DMS79 (cell line): ENCODE measurements at places on chromosomes 7 and 10.

DNA sequence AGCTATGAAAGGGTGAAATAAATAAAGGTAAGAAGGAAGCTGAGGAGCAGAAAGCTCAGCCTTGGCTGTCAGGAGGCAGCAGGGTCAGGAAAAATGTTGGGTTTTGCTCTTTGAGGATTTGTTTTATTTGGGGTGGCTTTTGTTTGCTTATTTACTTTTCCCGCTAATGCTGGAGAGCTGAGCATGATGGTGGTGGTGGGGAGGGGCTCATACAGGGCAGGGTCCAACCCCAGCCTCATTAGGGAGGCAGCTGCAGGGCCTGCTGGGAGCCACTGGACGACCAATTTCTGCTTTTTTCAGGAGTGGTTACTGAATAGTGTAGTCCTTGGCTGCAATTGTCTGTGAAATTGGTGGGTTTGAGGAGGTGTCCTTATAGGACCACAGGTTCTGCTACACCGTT is 36.3 kb downstream of the CCM2 start:
- no peak for DNase-seq

- DNase-seq, result no peak
These were observed 8.4 kb downstream of the GRB10 start for GRCh38 chr7:50774319-50774718.

DNA sequence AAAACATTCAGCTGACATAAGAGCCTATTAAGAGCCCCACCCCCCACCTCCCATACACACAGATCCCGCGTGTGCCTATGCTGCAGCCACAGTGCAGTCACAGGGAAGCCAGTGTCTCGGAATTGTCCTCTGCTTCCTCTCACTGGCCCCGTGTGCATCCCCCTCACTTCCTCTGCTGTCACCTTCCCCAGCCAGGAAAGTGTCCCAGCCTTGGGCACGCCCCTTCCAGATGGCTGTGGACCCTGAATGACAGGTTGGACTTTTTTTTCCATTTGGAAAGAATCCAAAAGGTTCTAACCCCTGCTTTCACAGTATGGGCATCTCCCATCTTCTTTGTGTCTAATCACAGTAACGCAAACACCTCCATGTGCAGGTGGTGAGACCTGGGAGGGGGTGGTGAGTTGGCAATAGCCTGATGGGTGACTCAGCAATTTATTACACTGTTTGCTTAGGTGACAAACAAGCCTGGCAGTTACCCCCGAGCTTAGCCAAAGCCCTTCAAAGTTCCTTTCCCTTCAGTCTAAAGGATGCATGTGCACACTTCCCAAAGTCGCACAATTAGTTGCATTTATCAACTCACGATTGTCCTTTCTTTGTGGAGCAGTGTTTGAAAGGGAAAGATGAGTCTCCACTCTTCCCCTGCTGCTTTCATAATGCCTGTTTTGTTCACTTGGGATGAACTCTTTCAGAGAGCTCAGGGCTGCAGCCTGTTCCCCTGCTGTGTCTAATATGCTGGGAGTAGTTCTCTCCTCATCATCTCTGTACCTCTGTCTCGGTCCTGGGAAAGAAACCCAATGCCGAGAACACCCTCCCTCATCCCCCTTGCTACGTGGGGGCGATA is 67.5 kb upstream of the EFCAB10 start:
- peak; percentile 74 for DNase-seq

DNA sequence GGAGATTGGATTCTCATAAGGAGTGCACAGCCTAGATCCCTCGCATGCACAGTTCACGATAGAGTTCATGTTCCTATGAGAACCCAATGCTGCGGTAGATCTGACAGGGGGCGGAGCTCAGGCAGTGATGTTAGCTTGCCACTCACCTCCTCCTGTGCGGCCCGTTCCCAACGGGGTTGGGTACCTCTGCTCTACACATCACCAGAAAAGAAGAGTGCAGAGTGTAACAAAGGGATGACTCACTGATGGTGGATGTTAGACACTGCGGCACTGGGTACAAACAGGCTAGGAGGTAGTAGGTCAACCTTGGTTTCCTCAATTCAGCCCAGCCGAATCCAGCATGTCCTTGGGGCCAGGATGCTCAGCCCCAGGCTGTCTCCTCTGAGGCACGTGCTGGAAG is 66.8 kb upstream of the CHST15 start:
- no peak for DNase-seq

GRCh38 chr7:24227068-24227467 is 56.9 kb upstream of the NPY start:
- DNase-seq, result peak; percentile 30

- DNase-seq, result no peak
These were observed 16.3 kb downstream of the CYP3A4 start for GRCh38 chr7:99767662-99768061.

GRCh38 chr7:147400925-147401324 is 1189.6 kb upstream of the C7orf33 start:
- no peak for DNase-seq

- no peak for DNase-seq
These were observed 287.7 kb downstream of the DOCK4 start for GRCh38 chr7:111918461-111918860.

- DNase-seq, result no peak
These were observed 1121.7 kb upstream of the CELF2 start for GRCh38 chr10:9895981-9896380.

DNA sequence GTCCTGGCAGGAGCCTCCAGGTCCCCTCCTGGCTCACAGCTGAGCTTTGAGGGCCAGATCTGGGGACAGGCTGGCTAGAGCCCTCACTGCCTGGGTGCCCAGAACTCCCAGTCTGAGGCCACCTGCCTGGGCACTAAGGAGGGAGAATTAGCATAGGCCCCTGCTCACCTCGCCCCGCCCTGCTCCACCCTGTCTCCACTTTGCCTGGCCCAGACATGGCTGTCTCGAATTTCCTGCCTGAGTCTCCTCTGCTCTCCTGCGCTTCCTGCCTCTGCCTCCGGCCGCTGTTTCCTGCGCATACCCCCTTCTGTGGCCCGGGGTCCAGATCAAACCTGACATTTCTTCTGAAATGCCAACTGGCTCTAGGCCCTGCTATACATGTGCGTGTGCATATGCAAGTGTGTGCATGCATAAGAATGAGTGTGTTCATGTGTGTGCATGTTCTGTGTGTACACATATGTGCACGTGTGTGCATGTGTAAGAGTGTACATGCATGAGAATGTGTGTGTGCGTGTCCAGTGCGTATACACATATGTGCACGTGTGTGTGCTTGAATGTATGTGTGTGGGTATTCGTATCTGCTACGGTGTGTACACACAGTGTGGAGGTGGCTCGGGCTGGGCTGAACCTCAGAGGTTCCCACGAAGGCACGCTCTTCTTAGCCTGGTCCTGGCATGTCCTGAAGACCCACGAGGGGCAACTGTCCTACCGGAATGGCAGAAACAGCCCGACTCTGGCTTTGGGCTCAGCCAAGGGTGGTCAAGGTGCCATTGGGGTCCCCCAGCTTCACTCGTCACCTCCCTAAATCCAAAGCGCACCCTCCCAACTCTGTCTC is 64.9 kb downstream of the MYL10 start:
- DNase-seq, result no peak

DNA sequence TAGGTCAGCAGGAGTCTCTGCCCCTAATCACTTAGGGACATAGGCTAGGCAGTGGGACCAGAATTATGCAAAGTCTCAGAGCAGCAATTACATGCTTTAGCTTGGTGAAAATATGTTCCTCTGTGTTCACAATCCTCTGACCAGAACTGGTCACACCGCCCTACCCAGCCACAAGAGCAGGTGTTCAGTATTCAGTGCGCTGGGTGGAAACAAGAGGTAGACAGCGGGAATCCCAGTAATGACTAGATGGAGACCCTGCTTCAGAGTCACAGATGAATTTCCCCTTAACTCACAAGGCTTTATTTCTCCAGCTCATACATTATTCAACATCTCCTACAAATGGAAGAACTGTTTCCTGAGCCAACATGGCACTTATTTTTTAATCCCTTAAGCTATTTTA is 763.7 kb upstream of the POM121L12 start:
- no peak for DNase-seq

DNA sequence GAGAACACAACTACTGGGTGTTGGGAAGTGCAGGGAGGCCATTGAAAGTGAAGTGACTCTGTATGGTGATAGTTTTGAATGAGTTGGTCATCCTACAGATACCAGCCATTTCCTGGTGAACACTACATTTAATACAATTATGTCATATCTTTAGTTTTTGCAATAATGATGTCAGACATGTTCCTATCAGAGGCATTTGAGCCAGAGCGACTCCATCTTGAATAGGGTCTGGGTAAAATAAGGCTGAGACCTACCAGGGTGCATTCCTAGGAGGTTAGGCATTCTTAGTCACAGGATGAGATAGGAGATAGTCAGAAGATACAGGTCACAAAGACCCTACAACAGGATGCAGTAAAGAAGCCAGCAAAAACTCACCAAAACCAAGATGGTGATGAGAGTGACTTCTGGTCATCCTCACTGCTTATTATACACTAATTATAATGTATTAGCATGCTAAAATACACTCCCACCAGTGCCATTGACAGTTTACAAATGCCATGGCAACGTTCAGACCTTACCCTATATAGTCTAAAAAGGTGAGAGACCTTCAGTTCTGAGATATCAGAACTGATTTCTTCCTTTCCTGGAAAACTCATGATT is 28.2 kb downstream of the ADK start:
- DNase-seq, result no peak

DNA sequence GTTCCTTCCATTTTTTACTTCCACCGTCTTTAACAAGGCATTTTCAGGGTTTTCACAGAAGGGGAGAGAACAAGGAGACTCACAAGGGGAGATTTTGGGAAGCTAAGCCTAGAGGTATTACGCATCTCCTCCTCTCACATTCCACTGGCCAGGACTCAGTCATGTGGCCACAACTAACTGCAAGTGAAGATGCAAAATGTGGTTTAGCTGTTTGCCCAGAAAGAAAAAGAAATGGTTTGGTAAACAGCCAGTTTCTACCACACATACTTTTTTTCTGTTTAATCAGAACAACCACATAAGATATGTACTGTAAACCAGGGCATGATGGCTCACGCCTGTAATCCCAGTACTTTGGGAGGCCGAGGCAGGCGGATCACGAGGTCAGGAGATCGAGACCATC is 21.4 kb upstream of the HELLS start:
- DNase-seq, result no peak

DNA sequence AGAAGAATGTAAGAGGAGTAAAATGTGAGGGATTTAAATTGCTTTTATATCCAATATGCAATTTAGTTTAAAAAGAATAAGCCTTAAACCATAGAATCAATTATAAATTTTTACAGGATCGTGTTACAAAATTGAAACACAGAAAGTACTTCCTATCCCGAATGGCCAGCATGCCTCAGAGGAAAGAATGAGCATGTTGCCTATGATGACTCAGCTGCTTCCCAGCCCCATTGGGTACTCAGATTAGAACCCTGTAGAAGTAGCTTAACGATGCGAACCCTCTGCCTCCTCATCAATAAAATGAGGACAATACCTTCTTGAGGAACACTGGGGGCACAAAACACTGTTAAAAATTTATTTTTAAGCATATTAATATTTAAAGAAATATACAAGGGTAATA is 113.4 kb upstream of the CDK1 start:
- no peak for DNase-seq

DNA sequence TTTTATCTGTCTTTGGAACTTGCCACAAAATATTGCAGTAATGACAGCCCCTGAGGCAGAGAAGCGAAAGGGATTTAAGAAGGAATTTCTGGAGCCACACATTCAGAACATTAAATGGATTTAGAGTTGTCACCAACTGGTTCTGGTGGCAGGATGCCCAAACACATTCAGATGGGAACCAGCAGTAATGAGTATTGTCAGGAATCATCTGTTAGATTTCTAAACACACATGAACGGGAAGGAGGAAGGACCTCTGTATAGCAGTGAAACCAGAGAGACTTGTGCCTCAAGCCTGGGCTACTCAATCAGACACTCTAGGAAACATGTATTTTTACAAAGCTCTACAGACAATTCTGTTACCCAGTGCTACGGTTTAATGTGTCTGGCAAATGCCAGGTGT is 103.8 kb upstream of the CCNY start:
- DNase-seq, result no peak

DNA sequence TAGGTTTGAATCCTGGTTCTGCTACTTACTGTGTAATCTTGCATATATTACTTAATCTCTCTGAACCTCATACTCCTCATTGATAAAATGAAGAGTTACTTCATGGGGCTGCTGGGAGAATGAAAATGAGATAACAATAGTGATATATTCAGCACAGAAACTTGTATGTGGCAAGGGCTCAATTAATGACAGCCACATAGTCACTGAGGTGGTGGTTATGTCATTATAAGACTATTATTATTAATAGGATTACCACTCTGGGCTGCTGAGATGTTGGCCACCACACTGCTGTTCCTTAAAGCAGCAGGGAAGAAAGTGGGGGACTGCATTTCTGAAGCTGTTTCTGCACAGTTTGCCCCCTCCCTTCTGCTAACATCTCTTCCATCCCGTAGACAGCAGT is 100.4 kb upstream of the PDLIM1 start:
- DNase-seq, result no peak

DNA sequence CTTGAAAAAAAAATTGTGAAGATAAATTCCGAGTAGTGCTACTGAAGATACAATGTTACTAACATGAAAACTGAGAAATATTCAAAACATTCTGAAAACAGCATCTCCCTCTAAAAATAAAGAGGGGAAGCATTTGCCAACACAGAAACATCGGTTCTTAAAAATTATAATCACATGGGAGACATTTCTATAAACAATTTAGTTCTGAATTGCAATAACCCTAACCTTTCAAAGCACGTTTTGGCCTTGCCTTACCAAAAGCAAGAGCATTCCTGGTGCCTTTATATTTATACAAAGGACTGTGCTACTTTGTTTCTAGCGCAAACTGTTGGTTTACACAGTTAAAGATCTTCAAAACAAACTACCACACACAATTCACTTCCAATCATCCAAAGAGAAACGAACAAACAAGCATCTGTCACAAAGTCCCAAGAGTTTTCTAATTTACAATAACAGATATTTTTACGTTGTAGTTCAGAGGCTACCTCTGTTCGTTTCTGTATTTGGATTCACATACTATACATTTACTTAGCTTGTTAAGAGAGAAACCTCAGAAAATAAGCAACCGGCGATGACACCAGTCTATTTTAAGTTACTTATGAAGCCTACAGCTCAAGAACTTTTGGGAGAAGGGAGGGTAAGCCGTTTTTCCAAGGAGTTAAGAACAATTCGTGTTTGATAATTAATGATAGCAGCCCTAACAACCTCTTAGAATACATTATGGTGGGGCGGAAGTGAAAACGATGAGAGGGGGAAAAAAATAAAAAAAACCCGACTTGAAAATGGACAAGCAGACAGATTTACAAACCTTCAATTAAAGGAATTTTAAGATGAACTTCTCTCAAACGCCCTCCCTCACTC is 1.3 kb downstream of the ABI1 start:
- DNase-seq, result no peak

GRCh38 chr7:100604976-100605911 is 3.1 kb downstream of the PCOLCE start:
- no peak for DNase-seq
